ENCODE measurements at places on chromosomes 4 and X. TPM values are rescaled to one million over a fixed set of nuclear protein-coding genes. Genes with fewer than 3 reads are reported as not detected.

GRCh38 chr4:138235419-138235952 lies 6.7 kb downstream of the SLC7A11 start:
- peak; percentile 92 for DNase-seq

The PPP1R2C gene
- not detected for total RNA-seq

The FMR1NB gene
- total RNA-seq = not detected

- no peak for DNase-seq
Measured at GRCh38 chr4:135197641-135198040, 996.1 kb upstream of the PABPC4L start.

DNA sequence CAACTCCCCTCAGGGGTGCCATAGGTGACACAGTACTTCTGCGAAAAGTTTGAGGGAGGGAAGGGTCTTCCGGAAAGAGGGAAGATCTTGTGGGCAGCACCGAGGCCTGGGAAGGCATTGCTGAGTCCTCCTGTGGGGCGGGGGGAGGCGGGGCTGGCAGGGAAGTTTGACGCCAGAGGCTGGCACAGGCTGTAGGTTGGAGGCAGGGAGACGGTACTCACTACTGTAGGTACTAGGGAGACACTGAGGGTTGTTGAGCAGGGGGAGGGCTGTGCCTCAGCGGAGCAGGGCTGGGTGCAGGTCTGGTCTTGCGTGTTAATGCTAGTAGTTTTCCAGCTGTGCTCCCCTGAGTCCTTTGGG lies 23.3 kb upstream of the PSAPL1 start:
- no peak for DNase-seq

DNA sequence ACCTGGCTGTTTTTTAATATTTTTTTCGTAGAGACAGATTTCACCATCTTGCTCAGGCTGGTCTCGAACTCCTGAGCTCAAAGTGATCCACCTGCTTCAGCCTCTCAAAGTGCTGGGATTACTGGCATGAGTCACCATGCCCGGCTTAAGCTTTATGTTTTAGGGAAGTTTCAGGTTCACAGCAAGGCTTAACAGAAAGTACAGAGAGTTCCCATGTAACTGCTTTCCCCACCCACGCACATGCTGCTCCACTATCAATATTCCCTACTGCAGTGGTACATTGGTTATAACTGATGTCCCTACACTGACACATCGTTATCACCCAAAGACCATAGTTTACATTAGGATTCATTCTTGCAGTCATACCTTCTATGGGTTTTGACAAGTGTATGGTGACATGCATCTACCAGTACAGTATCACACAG lies 62.7 kb downstream of the PRPS1 start:
- no peak for DNase-seq

GRCh38 chrX:136827026-136827425 lies 46.3 kb upstream of the ARHGEF6 start:
- no peak for DNase-seq

GRCh38 chr4:142312391-142312790 lies 533.7 kb downstream of the INPP4B start:
- DNase-seq = no peak

DNA sequence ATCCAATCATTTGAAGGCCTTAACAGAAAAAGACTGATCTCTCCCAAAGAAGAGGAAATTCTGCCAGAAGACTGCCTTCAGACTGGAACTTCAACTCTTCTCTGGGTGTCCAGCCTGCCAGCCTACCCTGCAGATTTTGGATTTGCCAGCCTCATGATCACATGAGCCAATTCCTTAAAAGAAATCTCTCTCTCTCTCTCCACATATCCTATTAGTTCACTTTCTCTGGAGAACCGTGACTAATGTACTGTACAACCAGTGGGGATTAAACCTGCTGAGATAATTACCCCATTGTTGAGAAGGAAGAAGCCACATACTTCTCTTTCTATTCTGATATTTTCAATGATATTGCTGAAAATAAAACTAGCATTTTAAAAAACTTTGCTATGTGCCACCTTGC lies 711.3 kb upstream of the AMOT start:
- no peak for DNase-seq

DNA sequence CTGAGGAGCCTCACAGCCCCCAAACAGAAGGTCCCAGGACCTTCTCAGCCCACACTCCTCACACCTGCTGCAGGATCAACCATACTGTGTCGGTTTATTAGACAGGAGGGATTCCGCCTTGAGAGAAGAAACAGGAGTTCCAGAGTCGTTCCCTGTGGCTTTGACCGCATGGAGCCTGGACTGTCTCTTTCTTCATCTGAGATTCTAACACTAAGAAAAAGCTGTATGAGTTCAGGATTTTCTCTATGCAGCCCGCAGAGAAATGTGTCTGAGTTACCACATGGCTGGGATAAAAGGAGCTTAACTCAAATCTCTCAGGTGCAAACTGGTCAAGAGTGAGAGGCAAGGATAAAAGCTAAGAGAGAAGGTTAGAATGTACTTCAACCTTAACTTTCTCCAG lies 126.7 kb downstream of the AFAP1 start:
- no peak for DNase-seq

DNA sequence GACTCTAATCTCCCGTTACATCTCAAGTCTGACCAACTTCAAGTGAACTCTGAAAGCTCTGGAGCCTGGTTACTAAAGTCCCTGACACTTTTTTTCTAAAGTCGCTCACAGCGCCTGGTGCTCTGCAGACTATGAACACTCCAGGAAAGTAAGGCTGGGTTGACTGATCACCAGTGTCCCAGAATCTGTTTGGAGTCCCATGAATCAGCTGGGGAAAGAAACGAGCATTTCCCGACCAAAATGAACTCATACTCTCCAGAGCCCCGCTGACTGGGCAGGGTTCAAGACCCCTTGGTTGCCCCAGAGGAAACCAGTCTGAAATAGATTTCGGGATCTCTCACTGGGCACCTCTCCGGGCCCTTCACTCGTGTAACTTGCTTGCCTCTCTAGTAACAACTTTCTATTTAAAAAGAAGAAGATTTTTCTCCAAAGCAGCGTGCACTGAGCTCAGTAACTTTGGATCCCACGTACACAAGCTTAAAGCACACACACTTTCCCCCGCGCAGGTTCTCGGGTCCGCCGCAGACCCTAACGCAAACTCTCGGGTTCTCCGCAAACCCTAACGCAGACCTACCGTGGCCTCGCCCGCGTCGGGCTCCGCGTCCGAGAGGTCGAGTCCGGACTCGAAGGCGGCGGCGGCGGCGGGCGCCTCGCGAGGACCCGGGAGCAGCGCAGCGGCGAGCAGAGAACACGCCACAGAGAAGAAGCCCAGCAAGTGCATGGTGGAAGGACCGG lies 964 bp downstream of the VEGFC start:
- DNase-seq = peak; percentile 60
